Hepatocyte (in vitro differentiated cells): ENCODE measurements at places on chromosomes 3 and 15. TPM values are rescaled to one million over a fixed set of nuclear protein-coding genes. Genes with fewer than 3 reads are reported as not detected.

DNA sequence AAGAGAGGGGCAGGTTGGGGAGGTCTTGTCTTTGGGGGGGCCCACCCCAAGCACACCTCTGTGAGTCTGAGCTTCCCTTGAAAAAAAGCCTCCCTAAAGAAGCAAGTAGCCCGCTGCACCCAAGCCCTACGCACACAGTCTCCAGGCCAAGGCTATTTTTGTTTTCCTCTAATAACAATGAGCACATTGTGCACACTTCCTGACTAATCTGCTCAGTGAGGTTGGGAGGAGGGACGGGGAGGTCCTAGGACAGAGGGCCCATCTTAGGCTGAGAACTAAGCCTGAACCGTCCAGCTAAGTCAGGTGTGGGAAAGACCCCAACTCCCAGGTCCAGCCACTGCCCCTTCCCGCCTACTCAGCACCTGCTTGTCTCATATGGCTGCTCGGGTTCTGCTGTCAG lies 87.2 kb downstream of the HMG20A start:
- no peaks in the 10 kb centered on the region for H3K27me3 ChIP-seq
- H3K4me1 ChIP-seq = no peaks in the 10 kb centered on the region
- no peak for DNase-seq
- no peak overlapping the region for H3K27ac ChIP-seq
- H3K4me3 ChIP-seq = no peak overlapping the region

GRCh38 chr3:110814170-110815007 lies 257.2 kb upstream of the NECTIN3 start:
- DNase-seq = peak; percentile 23
- peak overlapping the region; percentile 65 for H3K27ac ChIP-seq
- no peaks in the 10 kb centered on the region for H3K36me3 ChIP-seq
- no peaks in the 10 kb centered on the region for H3K27me3 ChIP-seq

DNA sequence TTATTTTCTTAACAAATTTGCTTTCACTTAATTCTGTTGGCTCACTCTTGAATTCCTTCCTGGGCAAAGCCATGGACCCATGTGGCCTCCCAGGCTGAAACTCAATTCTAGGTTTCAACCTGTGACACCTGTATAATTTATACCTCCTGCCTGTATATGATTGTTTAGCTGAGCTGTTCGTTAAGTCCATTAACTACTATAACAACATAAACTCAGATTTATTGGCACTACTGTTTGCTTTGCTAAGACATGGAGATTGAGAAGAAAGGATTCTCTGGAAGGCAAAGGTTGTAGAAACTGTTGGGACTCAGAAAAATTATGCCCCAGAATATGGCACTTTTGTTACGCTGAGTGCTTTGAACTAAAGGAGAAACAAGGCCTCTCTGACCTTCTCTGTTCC lies 26.7 kb upstream of the CCDC50 start:
- H3K27me3 ChIP-seq = no peaks in the 10 kb centered on the region
- H3K4me1 ChIP-seq = no peaks in the 10 kb centered on the region
- DNase-seq = peak; percentile 25
- peak overlapping the region; percentile 16 for H3K27ac ChIP-seq

- H3K27ac ChIP-seq = peak overlapping the region; percentile 87
- H3K4me3 ChIP-seq = no peak overlapping the region
- H3K27me3 ChIP-seq = no peaks in the 10 kb centered on the region
- peaks cover 29% of the 10 kb centered on the region for H3K4me1 ChIP-seq
These were observed 57.4 kb upstream of the PPARG start for GRCh38 chr3:12231431-12231830.

GRCh38 chr3:46662771-46663551 lies 30.5 kb downstream of the ALS2CL start:
- H3K4me1 ChIP-seq = peaks cover 17% of the 10 kb centered on the region
- no peaks in the 10 kb centered on the region for H3K27me3 ChIP-seq
- no peaks in the 10 kb centered on the region for H3K36me3 ChIP-seq
- DNase-seq = peak; percentile 49

GRCh38 chr3:61563313-61564271 lies 2.2 kb downstream of the PTPRG start:
- H3K4me3 ChIP-seq = peak overlapping the region; percentile 72
- peak; percentile 19 for DNase-seq
- no peaks in the 10 kb centered on the region for H3K36me3 ChIP-seq
- H3K27me3 ChIP-seq = no peaks in the 10 kb centered on the region
- H3K27ac ChIP-seq = no peak overlapping the region

DNA sequence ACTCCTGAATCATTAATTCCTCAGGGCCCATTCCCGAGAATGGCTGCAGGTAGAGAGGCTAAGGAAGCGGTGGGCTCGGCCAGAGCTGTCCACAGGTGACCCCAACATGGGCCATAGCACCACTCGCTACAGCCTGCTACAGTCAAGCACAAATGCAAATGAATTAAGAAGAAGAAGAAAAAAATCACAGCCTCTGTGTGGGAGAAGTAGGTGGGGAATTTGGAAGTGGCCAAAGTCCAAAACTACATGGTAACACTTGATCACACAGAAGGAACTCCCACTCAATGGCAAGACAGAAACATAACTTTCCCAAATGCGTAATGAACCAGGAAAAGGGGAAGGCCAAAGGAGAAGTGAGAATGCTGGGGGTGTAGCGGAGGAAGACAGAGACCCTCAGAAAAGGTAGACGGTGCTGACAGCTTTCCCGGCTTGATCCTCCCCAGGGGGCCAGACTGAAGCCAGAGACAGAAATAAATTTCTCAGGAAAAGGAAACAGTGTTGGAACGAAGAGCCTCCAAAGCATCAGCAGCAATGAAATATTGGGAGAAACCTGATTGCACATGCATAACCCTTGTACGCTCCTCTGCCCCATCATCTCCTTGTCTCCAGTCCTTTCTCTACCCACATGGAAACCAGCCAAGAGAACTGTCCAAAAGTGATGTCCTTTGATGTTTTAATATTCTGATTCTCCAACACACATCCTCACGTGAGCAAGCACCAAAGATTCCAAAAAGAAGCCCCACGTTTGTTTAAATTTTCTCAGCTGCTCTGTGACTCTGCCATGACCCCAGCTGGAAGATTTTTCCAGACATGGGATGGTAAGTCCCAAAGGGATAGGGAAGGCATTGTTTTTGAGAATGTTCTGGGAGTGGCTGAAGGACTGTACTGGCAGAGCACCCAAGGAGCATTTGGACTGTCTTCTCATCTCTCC lies 107.6 kb downstream of the OXNAD1 start:
- no peaks in the 10 kb centered on the region for H3K36me3 ChIP-seq
- no peak overlapping the region for H3K4me3 ChIP-seq
- no peak overlapping the region for H3K27ac ChIP-seq

CD200 gene
- 6.7 and 12.6 TPM in 2 replicates for total RNA-seq
